ENCODE measurements at places on chromosomes 4 and X.

GRCh38 chr4:184238072-184238745, 20.5 kb upstream of the ENPP6 start:
- no peak for DNase-seq

GRCh38 chrX:75107863-75108509, 48.1 kb downstream of the ABCB7 start:
- DNase-seq: no peak

DNA sequence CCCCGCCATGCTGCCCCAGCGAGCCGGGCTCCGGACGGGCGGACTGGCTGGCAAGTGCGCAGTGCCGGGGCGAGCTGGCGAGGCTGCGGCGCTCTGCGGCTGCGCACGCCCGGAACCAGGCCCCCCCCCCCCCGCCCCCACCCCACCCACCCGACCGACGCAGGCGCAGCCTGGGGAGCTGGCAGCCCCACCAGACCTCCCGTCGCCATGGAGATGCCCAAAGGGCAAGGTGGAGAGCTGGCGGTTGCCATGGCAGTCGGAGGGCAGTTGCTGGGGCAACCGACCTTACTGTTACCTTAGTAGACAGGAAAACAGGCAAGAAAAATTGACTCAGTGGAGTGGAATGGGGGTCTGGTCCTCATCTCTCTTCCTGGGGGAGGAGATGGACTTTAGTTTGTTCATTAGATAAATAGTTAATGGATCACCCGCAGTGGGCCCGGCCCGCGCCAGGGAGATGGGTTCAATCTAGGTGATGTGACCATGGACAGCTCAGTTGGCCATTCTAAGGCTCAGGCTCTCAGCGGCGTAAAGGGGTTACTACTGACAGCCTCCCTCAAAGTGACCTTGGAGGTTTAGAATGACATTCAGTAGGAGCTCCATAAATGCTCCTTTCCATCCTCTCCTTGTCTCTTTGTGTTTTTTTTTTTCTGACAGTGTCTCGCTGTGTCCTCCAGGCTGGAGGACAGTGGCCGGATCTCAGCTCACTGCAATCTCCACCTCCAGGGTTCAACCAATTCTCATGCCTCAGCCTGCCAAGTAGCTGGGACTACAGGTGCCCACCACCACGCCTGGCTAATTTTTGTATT, at the start of gene PCSK1N:
PCSK1N (minus strand) TSS at position 87 of the 806 bp plus-strand sequence; CDS start at position 9, 78 bp downstream.
- peak; percentile 24 for DNase-seq

- no peak for DNase-seq
Observed at GRCh38 chrX:100852810-100853209, 21.3 kb downstream of the NOX1 start.

GRCh38 chr4:111873801-111874200, 271.5 kb upstream of the FAM241A start:
- DNase-seq: no peak

DNA sequence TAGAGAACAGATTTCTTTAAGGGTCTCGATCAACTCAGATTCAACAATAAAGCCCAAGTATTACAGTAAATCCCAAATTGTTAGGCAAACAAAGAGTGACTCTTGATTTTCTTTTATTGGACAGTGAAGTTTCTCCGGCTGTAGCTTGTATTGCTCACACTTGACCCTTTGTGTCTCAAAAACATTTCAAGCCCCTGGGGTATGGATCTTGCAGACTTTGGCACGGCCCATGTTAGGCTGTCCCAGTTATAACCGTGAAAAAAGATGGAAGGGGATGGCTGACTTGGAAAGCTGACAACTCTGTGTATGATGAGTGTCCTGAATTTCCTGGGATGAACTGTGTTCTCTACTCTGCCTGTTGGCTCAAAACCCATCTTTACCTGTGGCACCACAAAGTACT, 356.1 kb downstream of the SLITRK2 start:
- no peak for DNase-seq

Data from CD4-positive, alpha-beta T cell treated with Interleukin-6 at 100 ng/mL for 8 hours (primary cell).